ENCODE measurements at places on chromosomes 4 and X. TPM values are rescaled to one million over a fixed set of nuclear protein-coding genes. Genes with fewer than 3 reads are reported as not detected.

The KIAA1210 gene
- not detected for polyA plus RNA-seq

GRCh38 chrX:20067709-20068561 lies 48.8 kb downstream of the MAP7D2 start:
- peak; percentile 44 for DNase-seq

DNA sequence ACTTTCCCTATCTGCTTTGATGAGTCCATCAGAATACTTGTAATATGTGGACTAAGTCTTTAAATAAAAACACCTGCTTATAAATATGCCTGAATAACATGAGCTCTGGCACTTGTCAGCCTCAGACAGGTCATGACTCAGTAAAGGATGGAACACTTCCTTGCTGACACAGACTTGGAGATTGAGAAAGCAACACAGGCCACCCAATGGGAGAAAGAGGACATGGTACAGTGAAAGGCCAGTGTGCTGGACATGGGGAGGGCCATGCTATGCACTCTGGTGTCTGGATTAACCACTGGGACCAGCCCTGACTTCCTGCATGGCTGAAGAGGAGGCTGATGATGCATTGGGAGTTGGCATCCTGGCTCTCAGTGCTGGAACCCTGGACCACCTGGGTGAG lies 149.5 kb downstream of the DHRSX start:
- DNase-seq, result peak; percentile 54

The GAGE12E gene
- polyA plus RNA-seq, result not detected

DNA sequence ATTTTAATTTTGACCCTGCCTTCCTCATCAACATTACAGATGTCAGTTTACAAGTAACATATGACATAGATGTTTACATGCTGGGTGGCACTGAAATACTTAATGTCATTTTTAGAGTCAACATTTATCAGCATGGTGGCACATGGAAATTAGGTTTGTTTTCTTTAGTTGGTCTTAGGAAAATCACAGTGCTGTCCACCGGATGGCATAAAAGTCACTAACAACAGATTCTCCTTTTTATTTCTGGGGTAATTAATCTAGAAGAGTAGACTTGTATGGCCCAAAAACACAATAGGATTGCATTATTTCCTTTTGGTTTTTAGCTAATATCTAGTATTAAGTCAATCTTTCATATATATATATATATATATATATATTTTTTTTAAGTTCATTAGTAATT lies 88.6 kb upstream of the HHIP start:
- DNase-seq, result no peak

The P2RY8 gene
- not detected for polyA plus RNA-seq

DNA sequence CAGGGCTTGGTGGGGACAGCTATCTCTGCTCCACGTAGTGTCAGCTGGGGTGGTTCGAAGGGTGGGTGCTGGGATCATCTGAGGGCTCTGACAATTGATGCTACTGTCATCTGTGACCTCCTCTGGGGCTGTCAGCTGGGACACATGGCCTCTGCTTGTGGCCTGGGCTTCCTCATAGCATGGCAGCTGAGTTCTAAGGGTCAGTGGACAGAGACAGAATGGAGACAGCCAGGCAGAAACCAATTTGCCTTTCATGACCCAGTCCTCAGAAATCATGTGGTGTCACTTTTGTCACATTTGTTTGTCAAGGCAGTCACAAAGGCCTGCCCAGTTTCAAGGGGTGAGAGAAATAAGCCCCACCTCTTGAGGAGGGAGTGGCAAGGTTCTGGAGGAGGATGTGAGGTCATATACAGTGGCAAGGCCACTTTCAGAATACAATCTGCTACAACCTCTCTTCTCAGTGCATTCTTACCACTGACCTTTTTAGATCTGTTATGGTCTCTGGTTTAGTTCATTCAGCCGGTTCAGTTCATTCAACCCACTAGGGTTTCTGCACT lies 103.6 kb upstream of the BCOR start:
- DNase-seq, result no peak

GRCh38 chr4:40857956-40858355 lies 108.2 kb downstream of the NSUN7 start:
- DNase-seq, result no peak

DNA sequence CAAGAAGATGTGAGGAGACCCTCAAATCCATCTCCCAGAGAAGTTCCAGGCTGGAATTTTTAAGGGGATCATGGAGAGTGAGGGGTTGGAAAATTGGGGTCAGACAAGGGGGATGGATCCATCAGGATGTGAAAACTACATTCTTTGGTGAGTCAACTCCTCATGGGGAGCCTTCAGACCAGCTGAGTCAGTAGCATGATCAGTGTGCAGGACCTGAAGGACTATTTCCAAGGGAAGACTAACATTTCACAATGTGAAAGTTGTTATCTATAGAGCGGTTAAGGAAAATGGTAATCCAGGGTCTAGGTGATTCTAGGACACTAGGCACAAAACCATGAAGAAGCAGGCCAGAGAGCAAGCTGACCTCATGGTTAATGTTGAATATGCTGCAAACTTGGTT lies 38.6 kb upstream of the CEP135 start:
- DNase-seq, result no peak

The EDNRA gene
- polyA plus RNA-seq, result 28.4 TPM

Data from AG04450 (cell line).